Urinary bladder (tissue), 4 donors: ENCODE measurements at places on chromosomes 3 and 15. TPM values are rescaled to one million over a fixed set of nuclear protein-coding genes. Genes with fewer than 3 reads are reported as not detected.

The ERICH6 gene
- 0.21 TPM for total RNA-seq

The LDHAL6B gene
- not detected for total RNA-seq

The SNRK gene
- total RNA-seq: 86.0 TPM

The STXBP5L gene
- total RNA-seq: 1.8 TPM

The AHSG gene
- 0.26 TPM for total RNA-seq

The LMOD3 gene
- 3.0 TPM for total RNA-seq

The KBTBD13 gene
- total RNA-seq: 0.32 TPM

The LRRC3B gene
- 7.1 TPM for total RNA-seq

The SLC28A1 gene
- total RNA-seq: 0.11 TPM

The CPA3 gene
- 93.3 TPM for total RNA-seq

The CHCHD6 gene
- 5.4 TPM for total RNA-seq

The DPPA4 gene
- total RNA-seq: 0.16 TPM

The DUOXA2 gene
- total RNA-seq: 0.42 TPM

The CLDN16 gene
- total RNA-seq: 0.37 TPM

The GRAMD2A gene
- total RNA-seq: 0.74 TPM

The TM4SF1 gene
- 124 TPM for total RNA-seq

The NPRL2 gene
- 17.3 TPM for total RNA-seq

The CCDC9B gene
- 10.0 TPM for total RNA-seq

The IQGAP1 gene
- 257 TPM for total RNA-seq

The NPHP3 gene
- total RNA-seq: 104 TPM

The PCLAF gene
- 41.5 TPM for total RNA-seq

The FBXO40 gene
- not detected for total RNA-seq

The LRRN1 gene
- 18.2 TPM for total RNA-seq

The RAMAC gene
- total RNA-seq: 38.9 TPM

The PRTG gene
- 16.2 TPM for total RNA-seq

The CCDC39 gene
- total RNA-seq: not detected

The ZNF501 gene
- total RNA-seq: 14.3 TPM

The CSTA gene
- total RNA-seq: 10.0 TPM

The ZMYND10 gene
- total RNA-seq: 1.2 TPM

The MUC20 gene
- total RNA-seq: 12.7 TPM
